ENCODE measurements at places on chromosomes 4 and X.

DNA sequence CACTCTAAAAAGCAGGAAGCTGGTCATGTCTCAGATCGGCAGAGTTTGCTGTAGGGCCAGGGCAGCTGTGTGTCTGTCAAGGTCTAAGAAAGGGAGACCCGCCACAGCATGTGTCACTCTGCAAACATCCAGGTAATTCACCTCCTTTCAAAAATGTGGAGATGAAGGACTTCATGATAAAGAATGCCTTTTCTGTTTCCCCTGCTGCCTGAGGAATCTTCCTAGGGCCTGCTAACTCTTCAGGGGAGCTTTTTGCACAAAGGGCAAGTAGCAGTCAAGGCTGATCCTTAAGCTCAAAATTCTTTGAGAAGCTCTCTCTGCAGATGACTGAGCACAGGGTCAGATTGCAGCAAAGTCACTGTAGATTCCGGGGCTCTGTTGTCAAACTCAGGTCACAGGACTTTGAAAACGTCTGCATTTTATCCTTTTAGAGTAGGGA, 21.1 kb downstream of the RASL11B start:
- H3K4me3 ChIP-seq = no peak overlapping the region
- no peaks in the 10 kb centered on the region for H3K4me1 ChIP-seq
- H3K27ac ChIP-seq = no peak overlapping the region
- DNase-seq = no peak
- no peaks in the 10 kb centered on the region for H3K36me3 ChIP-seq
- H3K27me3 ChIP-seq = no peaks in the 10 kb centered on the region

GRCh38 chr4:21733894-21734630, 214.5 kb downstream of the KCNIP4 start:
- H3K27me3 ChIP-seq = no peaks in the 10 kb centered on the region
- H3K36me3 ChIP-seq = no peaks in the 10 kb centered on the region
- H3K4me3 ChIP-seq = no peak overlapping the region
- H3K4me1 ChIP-seq = no peaks in the 10 kb centered on the region
- H3K27ac ChIP-seq = no peak overlapping the region

GRCh38 chr4:78033861-78034260, 23.3 kb upstream of the FRAS1 start:
- no peaks in the 10 kb centered on the region for H3K4me1 ChIP-seq
- no peaks in the 10 kb centered on the region for H3K27me3 ChIP-seq
- H3K4me3 ChIP-seq = no peak overlapping the region
- H3K27ac ChIP-seq = no peak overlapping the region

DNA sequence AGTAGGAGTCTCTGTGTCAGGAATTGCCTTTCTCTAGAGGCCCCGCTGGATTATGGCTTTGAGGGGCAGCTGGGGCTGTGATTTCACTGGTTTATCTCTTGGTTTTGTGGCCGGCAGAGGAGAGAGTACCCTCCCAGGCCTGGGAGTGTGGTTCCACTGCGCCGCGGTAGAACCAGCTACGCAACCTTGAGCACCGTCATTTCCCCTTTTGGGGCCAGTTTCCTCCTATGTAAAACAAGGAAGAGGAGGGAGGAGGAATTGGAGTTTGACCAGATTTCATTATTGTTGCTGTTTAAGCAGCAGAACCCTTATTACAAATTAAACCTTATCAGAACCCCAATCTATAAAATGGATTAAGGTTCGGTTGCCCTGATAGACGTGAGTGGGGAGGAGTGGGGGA, 4.4 kb downstream of the SOX3 start:
- no peaks in the 10 kb centered on the region for H3K36me3 ChIP-seq
- H3K4me1 ChIP-seq = no peaks in the 10 kb centered on the region
- peaks cover 28% of the 10 kb centered on the region for H3K27me3 ChIP-seq
- H3K27ac ChIP-seq = no peak overlapping the region
- no peak for DNase-seq

DNA sequence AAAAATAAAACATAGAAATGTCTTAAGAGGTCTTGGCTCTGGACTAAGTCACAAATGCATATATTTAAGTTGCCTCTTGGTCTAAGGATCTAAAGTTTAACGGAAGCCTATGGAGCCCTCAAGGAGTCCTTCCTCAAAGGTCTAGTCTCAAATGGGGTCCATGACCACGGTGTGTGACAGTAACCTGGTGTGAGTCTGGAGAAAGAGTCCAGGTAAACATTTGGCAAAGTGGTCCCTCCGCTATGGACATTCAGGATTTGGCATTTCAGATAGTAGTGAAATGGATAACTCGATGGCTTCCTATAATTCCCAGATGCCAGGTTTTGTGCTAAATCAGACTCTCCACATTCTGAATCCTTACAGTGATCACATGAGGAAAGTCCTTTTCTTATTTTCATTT, 44.2 kb downstream of the RHOH start:
- H3K27me3 ChIP-seq = no peaks in the 10 kb centered on the region
- no peaks in the 10 kb centered on the region for H3K4me1 ChIP-seq
- no peak for DNase-seq

DNA sequence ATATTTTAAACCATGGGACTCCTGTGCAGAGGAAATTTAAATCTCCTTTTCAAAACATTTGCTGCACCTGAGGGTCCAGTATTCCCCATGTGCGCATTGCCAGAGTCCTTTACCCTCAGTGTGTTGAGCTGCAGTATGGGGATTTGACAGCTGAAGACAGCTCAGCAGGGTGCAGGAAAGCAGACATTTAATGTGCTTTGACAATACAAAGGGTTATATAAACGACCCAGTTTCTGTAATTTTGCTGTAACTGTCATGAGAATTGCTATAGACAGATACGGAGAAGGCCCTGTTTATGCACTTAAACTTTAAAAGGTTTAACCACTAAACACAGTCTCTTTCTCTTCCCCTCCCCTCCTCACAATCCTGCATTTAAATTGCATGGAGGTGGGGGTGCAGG, 393.4 kb downstream of the MID1IP1 start:
- no peak overlapping the region for H3K27ac ChIP-seq
- H3K4me3 ChIP-seq = no peak overlapping the region

DNA sequence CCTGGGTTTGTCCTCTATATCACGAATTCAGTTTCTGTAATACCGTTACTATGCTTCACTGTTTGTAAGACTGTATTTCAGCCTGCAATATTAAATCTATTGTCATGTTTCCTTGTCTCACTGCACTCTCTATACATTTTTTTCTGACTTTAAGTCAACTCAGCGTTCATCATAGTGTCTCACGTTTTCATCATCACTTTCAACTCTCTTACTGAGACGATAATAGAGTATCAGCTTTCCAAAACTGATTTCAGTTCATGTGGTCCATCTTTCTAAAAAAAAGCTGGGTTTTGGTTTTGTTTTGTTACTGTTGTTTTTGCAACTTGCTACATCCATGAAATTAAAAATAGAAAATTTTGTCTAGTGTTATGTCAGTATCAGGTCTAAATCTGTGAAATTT, 147.7 kb downstream of the TMEM47 start:
- H3K36me3 ChIP-seq = no peaks in the 10 kb centered on the region
- H3K4me1 ChIP-seq = no peaks in the 10 kb centered on the region

DNA sequence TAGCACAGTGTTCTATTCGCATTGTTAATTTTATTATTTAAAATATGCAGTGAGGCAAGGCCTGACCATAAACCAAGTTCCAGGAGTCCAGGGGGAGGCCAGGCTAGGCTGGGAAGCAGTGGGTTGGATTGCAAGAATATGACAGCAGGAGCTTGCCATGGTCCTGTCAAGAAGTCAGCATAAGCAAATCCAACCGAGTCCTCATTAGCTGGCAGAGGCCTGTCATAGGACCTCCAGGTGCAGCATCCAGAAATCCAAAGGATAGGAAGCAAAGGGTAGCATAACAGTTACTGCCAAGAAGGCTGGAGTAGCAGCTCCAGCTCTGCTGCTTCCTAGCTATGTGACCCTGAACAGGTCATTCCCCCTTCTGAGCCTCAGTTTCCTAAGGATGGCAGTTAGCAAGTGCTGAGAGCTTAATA, 13.4 kb downstream of the PJA1 start:
- H3K4me3 ChIP-seq = no peak overlapping the region
- no peaks in the 10 kb centered on the region for H3K4me1 ChIP-seq
- no peak overlapping the region for H3K27ac ChIP-seq
- no peaks in the 10 kb centered on the region for H3K36me3 ChIP-seq
- DNase-seq = peak; percentile 10
- peaks cover 3% of the 10 kb centered on the region for H3K27me3 ChIP-seq

- no peaks in the 10 kb centered on the region for H3K4me1 ChIP-seq
- no peaks in the 10 kb centered on the region for H3K27me3 ChIP-seq
- no peak overlapping the region for H3K27ac ChIP-seq
- no peaks in the 10 kb centered on the region for H3K36me3 ChIP-seq
Observed at GRCh38 chr4:45580334-45580733, 543.5 kb downstream of the GABRG1 start.

DNA sequence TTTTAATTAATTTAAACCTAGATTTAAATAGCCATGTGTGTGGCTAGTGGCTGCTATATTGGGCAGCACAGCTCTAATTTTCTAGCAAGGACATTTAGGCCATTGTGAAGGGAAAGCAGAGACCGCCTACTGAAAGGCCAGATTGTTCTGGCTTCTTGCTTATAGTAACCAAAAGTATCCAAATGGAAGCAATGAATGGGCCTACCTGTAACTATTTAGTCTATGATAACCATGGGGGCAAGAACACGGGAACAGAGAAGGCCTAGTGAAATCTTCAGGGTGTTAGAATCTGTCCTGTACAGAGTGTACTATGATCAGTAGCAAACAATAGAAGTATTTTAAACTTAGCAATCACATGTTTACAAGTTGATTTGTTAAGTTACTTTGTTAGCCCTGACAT, 16.5 kb upstream of the HPRT1 start:
- no peak for DNase-seq
- no peaks in the 10 kb centered on the region for H3K4me1 ChIP-seq
- H3K36me3 ChIP-seq = no peaks in the 10 kb centered on the region
- no peaks in the 10 kb centered on the region for H3K27me3 ChIP-seq
- H3K4me3 ChIP-seq = no peak overlapping the region

- peak within 1 kb of the TSS; percentile 10 for H3K4me3 ChIP-seq
- H3K27me3 ChIP-seq = peaks cover 14% of the 10 kb centered on the region
- no peak within 1 kb of the TSS for H3K27ac ChIP-seq
- no peak for DNase-seq
- H3K4me1 ChIP-seq = no peaks in the 10 kb centered on the region
Observed at GRCh38 chr4:46993075-46994006, at the start of gene GABRA4. Gene GABRA4, minus strand, starts transcription at chr4:46993581. Its CDS starts 157 bp downstream, at chr4:46993424.

DNA sequence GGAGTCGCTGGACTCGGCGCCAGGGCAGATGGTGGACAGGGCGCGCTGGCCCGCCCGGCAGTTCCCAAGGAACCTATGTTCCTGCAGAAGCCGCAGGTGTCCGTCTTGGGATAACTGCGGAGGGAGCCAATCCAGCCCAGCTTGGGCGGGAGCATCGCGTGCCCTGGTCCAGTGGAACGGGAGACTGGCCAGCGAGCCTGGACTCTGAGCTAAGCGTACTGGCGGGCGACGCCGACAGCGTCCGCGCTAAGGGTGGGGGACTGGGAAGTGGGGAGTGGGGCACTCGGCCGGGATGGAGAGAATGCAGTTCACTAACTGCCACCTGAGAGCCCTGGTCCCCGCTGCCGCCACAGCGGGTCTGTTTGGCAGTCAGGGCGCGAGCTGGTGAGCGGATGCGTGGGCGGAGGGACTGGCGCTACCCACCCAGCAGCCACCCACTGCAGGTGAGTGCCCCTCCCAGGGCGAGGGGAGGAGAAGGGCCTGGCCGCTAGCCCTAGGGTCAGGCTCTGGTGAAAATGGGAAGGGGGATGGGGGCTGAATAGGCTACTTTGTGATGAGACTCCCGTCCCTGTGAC, 1.3 kb upstream of the MAMLD1 start:
- peak overlapping the region; percentile 3 for H3K4me3 ChIP-seq
- H3K36me3 ChIP-seq = no peaks in the 10 kb centered on the region
- H3K4me1 ChIP-seq = no peaks in the 10 kb centered on the region
- H3K27me3 ChIP-seq = peaks cover 30% of the 10 kb centered on the region
- H3K27ac ChIP-seq = no peak overlapping the region
- DNase-seq = no peak

DNA sequence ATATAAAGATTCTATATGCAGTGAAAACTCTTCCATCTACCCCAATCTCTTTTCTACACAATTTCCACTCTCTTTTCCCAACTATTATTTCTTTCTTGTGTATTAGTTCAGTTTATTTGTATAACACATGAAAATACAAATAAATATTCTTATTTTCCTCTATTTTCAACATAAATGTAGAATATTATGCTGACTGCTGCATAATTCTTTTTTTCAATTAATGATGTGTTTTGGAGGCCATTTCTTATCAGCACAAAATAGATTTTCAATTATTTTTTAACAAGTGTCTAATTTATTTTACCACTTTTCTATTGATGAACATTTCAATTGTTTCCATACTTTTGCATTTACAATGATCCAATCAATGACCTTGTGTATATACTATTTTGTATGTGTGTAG, 557.7 kb upstream of the NR3C2 start:
- DNase-seq = no peak
- no peak overlapping the region for H3K27ac ChIP-seq
- H3K4me3 ChIP-seq = no peak overlapping the region
- H3K27me3 ChIP-seq = no peaks in the 10 kb centered on the region
- H3K36me3 ChIP-seq = no peaks in the 10 kb centered on the region

DNA sequence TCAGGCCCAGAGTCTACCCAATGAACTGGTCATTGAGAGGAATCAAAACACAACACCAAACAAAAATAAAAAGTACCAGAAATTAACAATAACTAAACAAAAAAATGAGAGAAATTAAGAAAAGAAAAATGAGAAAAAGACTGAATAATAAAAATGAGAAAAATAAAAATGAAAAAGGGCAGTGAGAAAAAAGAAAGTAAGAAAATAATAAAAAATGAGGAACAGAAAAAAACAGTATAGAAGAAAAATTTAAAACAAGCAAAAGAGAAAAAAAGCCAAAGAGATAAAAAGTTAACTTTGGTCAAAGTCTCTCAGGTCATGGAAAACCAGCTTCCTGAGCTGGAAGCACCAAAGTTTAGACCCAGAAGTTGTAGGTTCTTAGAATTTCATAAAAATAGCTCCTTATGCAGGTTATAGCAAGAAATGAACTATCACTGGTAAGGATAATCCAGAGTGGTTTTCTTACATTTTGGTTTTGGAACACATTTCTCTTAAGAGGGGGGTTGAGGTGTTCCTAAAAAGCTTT, 51.0 kb upstream of the WDR17 start:
- H3K4me1 ChIP-seq = no peaks in the 10 kb centered on the region
- DNase-seq = no peak
- H3K36me3 ChIP-seq = no peaks in the 10 kb centered on the region
- H3K27ac ChIP-seq = no peak overlapping the region

GRCh38 chrX:53223955-53224859, 800 bp downstream of the KDM5C start:
- H3K36me3 ChIP-seq = no peaks in the 10 kb centered on the region
- H3K27ac ChIP-seq = peak overlapping the region; percentile 76
- peaks cover 14% of the 10 kb centered on the region for H3K4me1 ChIP-seq

Data from colonic mucosa (tissue), 4 donors.